ELF-1 (cell line): ENCODE measurements at places on chromosomes 5 and 9.

- no peak for DNase-seq
Measured at GRCh38 chr5:179526978-179527377, 23.4 kb upstream of the RUFY1 start.

GRCh38 chr5:10892147-10892910 is 131.3 kb upstream of the DAP start:
- DNase-seq = no peak

- DNase-seq = peak; percentile 53
Measured at GRCh38 chr5:112492291-112492690, 73.2 kb upstream of the EPB41L4A start.

DNA sequence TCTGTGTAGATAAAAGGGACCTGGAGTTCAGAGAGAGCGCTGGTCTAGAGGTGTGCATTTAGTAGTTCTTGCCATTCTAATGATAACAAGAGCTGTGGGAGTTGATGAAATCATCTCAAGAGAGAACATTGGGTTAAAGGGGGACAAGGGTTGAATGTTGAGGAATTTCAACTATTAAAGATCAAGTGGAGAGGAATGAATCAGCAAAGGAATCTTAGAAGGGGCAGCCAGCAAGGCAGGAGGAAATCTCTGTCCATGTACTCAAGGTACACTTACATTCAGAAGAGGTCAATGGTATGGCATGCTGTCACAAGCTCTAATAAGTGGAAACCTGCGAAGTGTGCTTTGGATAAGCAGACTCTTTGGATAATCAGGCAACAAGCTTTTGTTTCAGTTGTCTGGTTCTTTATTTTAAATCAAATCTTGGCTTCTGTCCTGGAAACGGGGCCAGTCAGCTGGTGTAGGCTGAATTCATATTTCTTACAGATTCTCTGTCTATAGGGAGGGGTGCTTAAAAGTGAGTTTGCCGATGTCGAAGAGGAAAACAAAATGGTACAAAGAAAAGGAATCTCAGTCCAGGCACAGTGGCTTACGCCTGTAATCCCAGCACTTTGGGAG is 320.5 kb upstream of the CD180 start:
- no peak for DNase-seq

DNA sequence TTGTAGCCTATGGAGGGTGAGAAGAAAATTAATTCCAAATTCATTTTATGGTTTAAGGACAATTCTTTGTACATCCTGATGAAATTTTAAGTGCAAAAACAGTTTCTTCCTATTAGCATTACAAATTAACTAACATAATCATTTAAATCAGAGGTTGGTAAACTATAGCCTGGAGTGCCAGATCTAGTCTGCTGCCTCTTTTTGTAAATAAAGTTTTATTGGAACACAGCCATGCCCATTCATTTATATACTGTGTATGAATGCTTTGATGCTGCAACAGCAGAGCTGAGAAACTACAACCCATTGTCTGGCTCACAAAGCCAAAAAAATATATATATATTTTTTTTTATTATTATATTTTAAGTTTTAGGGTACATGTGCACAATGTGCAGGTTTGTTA is 80.2 kb downstream of the FNIP1 start:
- no peak for DNase-seq

- DNase-seq = no peak
Measured at GRCh38 chr9:31137176-31138160, 1247.0 kb upstream of the ACO1 start.

DNA sequence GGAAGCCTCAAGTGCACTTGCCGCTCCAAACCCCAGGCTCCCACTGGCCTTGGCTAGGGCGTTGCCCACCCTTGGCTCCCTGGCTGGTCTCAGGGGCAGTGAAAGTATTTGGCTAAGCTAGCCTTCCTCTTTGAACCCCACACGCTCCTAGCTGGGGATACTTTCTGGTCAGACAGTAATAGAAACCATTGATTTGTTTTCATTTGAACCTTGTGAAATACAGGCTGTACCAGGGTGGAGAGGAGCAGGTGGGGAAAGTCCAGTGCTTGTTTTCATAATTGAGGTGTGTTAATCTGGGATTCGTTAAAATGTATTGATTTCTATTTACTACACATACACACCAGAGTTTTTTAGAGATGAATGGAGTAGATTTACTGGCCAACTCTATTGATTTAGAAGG is 45.9 kb upstream of the TRMT10B start:
- no peak for DNase-seq

GRCh38 chr9:68473790-68474189 is 66.9 kb downstream of the TMEM252 start:
- DNase-seq = no peak

DNA sequence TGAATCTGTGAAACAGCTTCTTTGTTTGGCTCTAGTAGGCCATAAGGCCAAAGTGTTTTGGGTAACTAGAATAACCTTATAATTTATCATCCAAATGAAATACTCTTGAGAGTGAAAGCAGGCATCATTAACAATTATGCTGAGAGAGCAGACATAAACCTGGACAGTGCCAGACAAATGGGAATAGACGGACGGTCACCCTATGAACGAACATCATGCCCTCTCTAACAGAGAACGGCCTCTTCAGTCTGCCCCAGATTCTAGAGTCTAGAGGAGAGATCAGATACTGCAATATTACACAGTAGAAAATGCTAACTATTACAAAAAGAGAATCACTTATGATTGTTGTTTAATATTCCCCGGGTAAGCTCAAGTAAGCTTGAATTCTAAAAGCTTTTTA is 68.5 kb downstream of the APBA1 start:
- DNase-seq = no peak

DNA sequence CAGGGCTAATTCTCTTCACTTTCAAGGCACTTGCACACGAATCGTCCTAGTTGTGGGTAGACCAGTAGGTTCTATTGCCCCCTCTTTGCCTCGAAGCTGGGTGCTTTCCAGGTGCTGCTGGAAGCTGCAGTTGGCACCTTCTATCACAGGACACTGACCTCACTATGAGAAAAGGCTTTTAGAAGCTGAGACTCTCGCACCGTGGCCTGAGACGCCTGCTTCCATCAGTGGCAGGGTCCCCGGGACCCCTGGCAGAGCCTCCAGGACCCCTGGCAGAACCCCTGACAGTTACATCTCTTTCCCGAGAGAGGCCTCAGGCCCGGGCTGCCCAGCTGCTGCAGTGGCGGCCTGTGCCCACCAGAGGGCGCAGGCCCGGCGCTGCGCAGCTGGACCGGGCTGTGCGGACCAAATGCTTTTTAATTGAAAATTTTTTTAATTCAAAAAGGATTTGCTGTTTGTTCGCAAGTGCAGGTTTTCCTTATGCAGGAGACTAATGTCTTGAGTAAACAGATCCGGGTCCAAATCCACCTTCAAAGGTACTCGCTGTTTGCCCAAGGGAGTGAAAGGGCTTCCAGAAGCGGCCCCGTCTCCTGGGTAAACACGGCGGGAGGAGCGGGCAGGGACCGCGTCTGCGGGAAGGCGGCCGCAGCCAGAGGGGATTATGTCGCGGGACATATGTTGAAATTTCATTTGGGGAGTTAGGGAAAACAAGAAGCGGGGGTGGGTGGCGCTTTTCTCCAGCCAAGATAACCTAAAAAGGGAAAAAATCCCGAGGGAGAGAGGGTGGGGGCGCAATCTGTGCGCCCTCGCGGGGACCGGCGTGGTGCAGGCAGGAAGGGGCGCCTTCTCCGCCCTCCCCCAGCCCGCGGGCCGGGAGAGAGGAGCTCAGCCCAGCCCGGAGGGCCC is 114.5 kb upstream of the LMX1B start:
- peak; percentile 74 for DNase-seq
